ENCODE measurements at places on chromosomes 7 and 10.
A peak's percentile ranks its signal among the peaks of the same experiment; 100 is the strongest.

- DNase-seq = peak; percentile 7
These were observed 208.6 kb upstream of the CCDC6 start for GRCh38 chr10:60114765-60115586.

- DNase-seq = no peak
These were observed 8.5 kb downstream of the SP8 start for GRCh38 chr7:20778063-20778721.

- DNase-seq = no peak
These were observed 239.2 kb downstream of the PTPRN2 start for GRCh38 chr7:158348446-158348845.

- no peak for DNase-seq
These were observed 186.5 kb upstream of the SLC25A13 start for GRCh38 chr7:96508371-96508770.

Data from GM12891 (cell line).